ENCODE measurements at places on chromosomes 4 and X.
A peak's percentile ranks its signal among the peaks of the same experiment; 100 is the strongest.

DNA sequence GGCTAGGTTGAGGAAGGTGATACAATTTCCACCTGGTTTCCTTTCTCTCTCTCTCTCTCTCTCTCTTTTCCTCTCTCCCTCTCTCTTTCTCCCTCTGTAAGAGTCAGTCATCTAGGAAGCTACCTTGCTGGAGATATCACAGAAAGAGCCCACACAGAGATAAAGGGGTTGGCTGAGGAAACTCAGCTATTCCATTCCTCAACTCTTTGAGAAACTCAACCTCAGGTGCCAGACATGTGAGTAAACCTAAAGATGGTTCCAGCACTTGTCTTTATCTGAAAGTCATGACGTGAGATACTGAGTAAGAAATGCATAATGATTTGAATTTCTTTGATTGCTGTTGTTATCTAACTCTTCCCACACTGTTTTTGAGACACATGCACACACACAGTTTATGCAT lies 564.0 kb downstream of the SPOCK3 start:
- no peak for DNase-seq

- DNase-seq, result no peak
Observed at GRCh38 chr4:140326395-140326993, 47.0 kb upstream of the SCOC start.

DNA sequence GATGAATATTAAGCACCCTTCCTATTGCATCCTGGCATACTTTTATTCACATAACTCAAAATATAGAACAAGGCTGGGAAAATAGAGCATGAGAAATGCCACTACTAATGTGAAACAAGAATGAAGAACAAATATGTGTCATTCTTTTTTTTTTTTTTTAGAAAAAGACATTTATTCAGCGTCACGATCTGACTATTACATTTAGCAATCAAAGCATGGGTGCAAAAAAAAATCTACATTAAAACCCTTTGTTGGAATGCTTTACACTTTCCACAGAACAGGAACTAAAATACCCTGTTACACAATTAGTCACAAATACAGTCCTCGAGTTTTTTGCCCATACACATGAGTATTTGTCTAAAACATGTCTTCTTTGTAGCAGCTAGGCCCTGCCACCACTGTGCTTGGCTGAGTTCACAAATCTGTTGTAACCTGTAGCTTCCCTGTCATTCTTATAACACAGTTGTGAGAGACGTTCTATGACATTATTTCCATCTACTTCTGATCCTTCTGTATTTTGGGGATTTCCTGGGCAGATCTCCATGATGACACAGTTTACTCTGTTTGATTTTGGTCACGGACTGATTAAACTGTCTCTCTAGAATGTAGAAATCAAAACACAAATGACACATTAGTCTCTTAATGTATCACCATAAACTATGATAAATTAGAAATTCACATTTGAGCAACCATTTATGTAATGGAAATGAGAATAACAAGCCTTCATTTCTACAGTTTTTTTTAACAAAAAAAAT lies 9.4 kb upstream of the TET2 start:
- DNase-seq, result no peak

DNA sequence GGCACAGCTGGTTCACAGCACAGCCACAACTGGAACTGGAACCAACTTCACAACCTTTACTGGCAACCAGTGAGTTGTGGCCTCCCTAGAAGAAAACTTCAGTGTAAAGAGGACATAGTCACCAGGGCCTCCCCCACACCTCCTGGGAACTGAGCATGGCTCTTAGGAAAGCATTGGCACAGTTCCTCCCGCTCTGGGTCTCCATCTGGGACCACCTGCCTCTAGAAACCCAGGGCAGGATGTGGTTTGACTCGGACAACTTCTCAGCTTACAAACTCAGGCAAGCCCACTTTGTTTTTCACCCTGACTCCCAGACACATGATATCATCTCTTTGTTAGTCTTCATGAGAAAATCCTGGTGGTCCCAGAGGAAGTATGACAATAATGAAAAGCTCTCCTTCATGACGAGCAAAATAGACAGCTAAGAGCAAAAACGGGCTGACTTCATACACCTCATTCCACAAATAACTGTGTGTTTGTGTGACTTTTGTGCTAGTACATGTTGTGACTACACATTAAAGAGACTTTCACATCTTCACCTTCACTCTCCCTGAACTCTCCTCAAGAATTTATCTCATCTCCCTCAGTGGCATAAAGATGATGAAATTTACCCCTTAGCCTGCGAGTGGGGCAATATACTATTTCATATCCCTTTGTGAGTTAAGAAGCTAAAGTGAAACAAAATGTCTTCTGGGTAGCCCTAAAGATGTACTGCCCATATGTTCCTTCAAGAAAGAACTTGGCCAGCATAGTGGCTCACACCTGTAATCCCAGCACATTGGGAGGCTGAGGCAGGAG lies 75.4 kb downstream of the SH3KBP1 start:
- no peak for DNase-seq

GRCh38 chr4:41613386-41613785 lies 75.4 kb downstream of the LIMCH1 start:
- no peak for DNase-seq

GRCh38 chr4:139619644-139620043 lies 46.0 kb upstream of the MGST2 start:
- DNase-seq, result no peak

DNA sequence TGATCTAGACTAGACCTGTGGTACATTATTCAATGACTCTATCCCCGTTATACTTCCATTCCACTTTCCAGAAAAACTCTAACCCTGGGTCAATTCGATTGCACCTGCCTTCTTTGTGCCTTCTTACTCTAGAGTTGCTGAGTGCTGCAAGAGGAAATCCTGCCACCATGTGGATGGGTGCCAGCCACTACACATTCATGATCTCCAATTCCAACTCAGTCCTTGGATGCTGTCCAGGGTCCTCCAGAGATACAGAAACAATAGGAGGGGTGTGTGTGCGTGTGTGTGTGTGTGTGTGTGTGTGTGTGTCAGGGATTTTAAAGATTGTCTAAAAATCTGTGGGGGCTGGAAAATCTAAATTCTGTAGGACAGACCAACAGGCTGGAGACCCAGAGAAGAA lies 42.9 kb upstream of the INTS6L start:
- DNase-seq, result peak; percentile 6

GRCh38 chr4:150244600-150244999 lies 166.4 kb downstream of the DCLK2 start:
- DNase-seq, result no peak

DNA sequence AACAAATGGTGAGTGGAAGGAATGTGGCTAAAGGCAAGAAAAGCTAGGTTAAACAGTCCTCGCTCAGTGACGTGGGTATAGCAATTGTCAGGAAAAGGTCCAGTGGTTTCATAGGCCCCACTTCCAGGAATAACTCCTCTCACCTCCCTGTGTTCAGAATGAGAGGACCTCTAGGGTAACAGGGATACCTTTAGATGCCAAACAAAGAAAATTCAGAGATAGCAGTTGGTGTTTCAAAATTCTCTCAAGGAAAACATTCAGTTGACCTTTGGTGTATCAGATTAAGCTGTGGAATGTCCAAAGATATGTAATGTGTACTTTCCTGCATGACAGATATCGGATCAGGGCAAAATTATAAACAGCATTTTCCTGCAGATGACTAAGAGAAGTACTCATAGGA lies 155.9 kb downstream of the ARHGAP6 start:
- no peak for DNase-seq

- no peak for DNase-seq
Observed at GRCh38 chr4:16721613-16722291, 176.7 kb downstream of the LDB2 start.

GRCh38 chrX:924017-924416 lies 288.4 kb downstream of the CRLF2 start:
- no peak for DNase-seq

GRCh38 chr4:172813359-172813923 lies 355.2 kb upstream of the GALNT7 start:
- DNase-seq, result no peak

DNA sequence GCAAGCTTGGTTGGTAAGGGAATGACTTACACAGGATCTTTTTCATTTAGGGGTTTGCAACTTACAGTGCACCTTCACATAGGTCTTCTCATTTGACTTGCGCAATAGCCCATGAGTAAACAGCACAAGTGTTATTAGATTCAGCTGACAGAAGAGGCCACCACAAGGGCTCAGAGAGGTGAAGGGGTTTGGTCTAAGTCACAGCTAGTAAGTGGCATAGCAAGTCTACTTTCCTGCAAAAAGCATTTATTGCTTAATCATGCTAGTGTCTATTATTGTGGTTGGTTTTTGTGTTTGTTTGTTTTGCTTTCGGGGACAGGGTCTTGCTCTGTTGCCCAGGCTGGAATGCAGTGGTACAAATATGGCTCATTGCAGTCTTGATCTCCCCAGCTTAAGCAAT lies 83.3 kb downstream of the SPRY1 start:
- no peak for DNase-seq

GRCh38 chr4:140641789-140642439 lies 73.2 kb upstream of the UCP1 start:
- no peak for DNase-seq

DNA sequence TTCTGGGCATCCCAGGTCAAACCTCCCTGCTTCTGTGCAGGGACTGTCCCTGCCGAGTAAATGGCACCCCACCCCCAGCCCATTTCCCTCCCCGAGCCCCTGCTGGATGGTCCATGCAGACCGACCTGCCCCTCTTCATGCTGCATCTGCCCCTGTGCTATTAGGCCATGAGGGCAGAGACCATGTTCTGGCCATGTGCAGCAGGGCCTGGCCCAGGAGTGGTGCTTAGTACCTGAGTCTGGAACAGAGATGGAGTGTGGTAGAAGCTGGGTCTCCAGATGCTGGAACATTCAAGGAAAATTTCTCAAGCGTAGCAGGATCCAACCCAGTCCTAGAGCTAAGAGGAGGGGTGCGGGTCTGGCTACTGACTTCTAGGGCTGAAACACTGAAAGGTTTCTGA lies 15.3 kb upstream of the UBA1 start:
- DNase-seq, result no peak

DNA sequence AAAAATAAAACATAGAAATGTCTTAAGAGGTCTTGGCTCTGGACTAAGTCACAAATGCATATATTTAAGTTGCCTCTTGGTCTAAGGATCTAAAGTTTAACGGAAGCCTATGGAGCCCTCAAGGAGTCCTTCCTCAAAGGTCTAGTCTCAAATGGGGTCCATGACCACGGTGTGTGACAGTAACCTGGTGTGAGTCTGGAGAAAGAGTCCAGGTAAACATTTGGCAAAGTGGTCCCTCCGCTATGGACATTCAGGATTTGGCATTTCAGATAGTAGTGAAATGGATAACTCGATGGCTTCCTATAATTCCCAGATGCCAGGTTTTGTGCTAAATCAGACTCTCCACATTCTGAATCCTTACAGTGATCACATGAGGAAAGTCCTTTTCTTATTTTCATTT lies 44.2 kb downstream of the RHOH start:
- DNase-seq, result no peak

- no peak for DNase-seq
Observed at GRCh38 chrX:85024044-85024443, 20.4 kb downstream of the APOOL start.

- DNase-seq, result no peak
Observed at GRCh38 chr4:84189144-84189543, 309.9 kb downstream of the NKX6-1 start.

- DNase-seq, result no peak
Observed at GRCh38 chrX:32894679-32895078, 316.7 kb downstream of the DMD start.

- DNase-seq, result no peak
Observed at GRCh38 chr4:7324651-7325121, 110.0 kb downstream of the PSAPL1 start.

GRCh38 chr4:104870495-104871233 lies 276.0 kb upstream of the TET2 start:
- no peak for DNase-seq

DNA sequence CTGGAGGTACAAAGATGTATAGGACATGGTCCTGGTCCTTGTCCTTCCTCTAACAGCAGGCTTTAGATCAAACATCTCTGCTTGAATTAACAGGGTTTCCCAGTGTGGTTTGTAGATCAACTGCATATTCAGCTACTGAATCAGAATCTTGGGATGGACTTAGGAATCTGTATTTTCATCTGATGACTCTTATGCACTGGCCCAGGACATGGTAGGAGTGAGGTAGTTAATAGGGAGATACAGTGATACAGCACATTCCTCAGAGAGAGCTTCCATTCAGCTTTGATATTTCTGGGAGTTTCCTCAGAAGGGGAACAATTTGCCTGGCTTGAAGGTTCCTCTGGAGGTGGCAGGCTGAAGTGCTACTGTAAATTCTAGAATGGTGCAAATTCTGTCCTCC lies 203.1 kb downstream of the LARP7 start:
- DNase-seq, result no peak

DNA sequence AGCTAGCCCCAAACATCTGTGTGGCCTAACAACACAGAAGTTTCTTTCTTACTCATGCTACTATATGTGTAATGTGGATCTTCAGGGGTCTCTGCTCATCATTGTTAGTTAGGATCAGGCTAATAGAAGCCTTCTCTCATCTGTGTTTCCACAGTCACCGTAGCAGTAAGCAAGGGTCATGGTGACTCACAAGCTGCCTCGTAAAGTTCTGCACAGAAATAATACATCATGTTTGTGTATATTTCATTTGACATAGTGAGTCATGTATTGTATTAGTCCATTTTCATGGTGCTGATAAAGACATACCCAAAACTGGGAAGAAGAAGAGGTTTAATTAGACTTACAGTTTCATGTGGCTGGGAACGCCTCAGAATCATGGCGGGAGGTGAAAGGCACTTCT lies 38.7 kb downstream of the SLC4A4 start:
- no peak for DNase-seq
